ENCODE measurements at places on chromosomes 5 and 9.

GRCh38 chr5:109996246-109996645, 306.5 kb downstream of the MAN2A1 start:
- DNase-seq, result no peak

- no peak for DNase-seq
Observed at GRCh38 chr5:40502736-40503135, 177.0 kb upstream of the PTGER4 start.

GRCh38 chr9:99579964-99580363, 241.7 kb upstream of the NR4A3 start:
- DNase-seq, result no peak

GRCh38 chr5:4093236-4093635, 497.6 kb downstream of the IRX1 start:
- no peak for DNase-seq

GRCh38 chr9:77435688-77436087, 212.4 kb downstream of the GNA14 start:
- DNase-seq, result no peak

GRCh38 chr5:77066823-77067442, 20.2 kb downstream of the ZBED3 start:
- peak; percentile 39 for DNase-seq

DNA sequence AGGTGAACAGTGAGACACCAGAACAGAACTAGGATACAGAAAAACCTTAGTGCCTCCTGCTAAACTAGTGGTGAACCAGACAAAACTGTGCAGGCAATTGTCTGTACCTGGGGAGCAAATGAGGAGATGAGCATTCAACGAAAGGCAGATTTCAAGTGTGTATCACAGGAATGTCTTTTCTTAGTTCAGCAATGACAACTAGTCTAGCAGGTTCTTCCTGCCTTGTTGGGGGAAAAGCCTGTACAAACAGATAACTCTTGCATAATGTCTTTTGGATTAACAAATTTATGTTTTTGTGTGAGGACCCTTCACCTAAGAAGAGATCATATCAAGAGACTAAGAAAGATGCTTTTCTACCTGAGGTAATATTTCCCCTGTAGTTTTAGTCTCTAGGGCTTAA, 21.8 kb upstream of the DENND4C start:
- DNase-seq, result no peak

GRCh38 chr9:126218359-126219125, 108.1 kb upstream of the MVB12B start:
- DNase-seq, result no peak

DNA sequence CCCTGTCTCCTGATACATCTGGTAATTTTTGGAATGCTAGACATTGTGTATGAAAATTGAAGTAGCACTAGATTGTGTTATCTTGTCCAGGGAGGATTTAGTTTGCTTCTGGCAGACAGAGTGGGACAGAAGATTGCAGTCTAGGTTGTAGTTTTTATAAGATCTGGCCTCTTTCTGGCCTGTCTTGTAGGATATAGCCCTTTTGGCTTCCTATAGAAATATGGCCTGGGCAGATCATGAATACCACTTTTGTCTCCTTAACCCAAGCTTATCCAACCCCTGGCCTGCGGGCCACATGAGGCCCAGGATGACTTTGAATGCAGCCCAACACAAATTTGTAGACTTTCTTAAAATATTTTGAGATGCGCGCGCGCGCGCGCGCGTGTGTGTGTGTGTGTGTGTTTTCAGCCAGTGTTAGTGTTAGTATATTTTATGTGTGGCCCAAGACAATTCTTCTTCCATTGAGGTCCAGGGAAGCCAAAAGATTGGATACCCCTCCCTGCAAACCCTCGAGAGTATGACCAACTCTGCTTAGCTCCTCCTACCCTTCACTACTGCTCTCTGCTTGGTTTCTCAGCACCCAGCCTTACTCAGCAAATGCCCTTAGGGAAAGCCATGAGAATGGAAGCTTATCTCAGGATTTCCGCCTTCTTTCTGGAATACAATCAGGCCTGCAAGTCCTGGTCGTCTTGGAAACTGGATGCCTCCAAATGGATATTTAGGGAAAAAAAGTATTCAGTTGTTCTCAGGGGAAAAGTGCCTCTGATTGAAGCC, 26.5 kb downstream of the ANKRD33B start:
- no peak for DNase-seq

GRCh38 chr9:126695701-126696400, 82.1 kb downstream of the LMX1B start:
- no peak for DNase-seq

GRCh38 chr5:14528926-14529325, 52.7 kb upstream of the OTULINL start:
- no peak for DNase-seq

DNA sequence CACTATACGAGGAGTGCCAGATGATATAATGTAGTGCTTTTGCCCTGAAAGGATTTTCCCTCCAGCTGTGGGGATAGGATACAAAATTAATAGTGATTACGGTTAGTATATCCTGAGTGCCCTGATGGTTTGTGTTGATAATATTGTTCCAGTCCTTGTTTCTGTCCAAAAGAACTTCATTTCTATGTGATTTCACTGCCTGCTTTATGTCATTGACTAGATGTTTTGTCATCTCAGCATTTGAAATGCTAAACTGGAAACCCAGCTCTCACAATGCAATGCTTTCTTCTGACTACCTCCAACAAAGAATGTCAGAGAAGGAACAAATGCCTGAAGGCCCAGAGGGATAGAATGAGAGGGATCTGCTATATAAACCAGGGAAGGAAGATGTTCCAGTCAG, 177.8 kb downstream of the NIPBL start:
- DNase-seq, result no peak

GRCh38 chr9:117548556-117548955, 133.7 kb upstream of the ASTN2 start:
- no peak for DNase-seq

DNA sequence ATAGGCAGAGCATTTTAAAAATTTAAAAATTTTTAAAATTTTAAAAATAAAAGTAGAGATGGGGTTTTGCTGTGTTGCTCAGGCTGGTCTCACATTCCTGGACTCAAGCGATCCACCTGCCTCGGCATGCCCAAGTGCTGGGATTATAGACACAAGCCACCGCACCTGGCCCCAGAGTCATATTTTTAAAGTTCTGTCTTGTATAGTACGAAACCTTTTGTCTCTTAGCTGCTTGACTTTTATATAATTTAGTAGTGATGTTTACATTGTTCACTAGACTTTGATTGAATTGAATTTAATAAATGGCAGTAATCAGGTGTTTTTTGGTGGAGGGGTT, 31.0 kb downstream of the LRRTM2 start:
- no peak for DNase-seq

GRCh38 chr5:1414311-1415058, 30.8 kb downstream of the SLC6A3 start:
- no peak for DNase-seq

DNA sequence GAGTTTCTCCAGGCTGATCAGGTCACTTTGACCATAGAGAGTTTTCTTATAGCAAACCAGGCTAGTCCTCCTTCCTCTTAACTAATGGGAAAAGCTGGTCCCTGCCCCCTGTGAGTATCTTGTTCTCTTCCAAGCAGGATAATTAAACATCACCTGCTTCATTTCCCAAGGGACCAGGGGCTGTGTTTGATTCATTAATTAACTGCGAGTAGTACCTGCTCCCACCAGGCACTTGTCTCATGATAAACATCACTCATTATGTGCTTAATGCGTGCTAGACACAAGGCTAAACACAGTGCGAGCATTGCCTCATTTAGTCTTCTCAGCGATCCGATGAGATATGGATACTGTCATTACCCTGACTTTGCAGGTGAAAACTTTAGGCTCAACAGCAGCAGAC, 1.7 kb upstream of the FAM163B start:
- no peak for DNase-seq

- DNase-seq, result no peak
Observed at GRCh38 chr9:89609426-89610006, 4.7 kb downstream of the GADD45G start.
